ENCODE measurements at places on chromosomes 12 and 14.

GRCh38 chr12:117342682-117343081 lies 18.7 kb downstream of the NOS1 start:
- DNase-seq: no peak

GRCh38 chr14:65446159-65446558 lies 33.6 kb downstream of the FUT8 start:
- DNase-seq: peak; percentile 20

DNA sequence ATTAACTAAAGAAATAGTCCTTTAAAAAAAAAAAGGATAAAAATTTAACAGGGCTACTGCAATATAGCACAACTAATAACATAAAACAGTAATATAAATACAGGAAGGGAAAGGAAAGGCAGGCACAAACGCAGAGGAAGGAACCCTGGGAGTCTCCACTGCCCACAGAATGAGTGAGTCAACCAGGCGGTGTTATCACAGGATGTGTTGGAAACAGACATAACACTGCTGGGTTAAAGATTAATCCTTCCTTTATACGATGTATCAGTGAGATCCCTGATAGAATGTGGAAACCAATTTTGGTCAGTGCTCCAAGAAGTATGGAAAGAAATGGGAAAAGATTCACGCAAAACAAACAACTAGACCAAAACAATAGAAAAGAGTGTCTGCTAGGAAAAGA lies 47.9 kb downstream of the FGD6 start:
- no peak for DNase-seq

DNA sequence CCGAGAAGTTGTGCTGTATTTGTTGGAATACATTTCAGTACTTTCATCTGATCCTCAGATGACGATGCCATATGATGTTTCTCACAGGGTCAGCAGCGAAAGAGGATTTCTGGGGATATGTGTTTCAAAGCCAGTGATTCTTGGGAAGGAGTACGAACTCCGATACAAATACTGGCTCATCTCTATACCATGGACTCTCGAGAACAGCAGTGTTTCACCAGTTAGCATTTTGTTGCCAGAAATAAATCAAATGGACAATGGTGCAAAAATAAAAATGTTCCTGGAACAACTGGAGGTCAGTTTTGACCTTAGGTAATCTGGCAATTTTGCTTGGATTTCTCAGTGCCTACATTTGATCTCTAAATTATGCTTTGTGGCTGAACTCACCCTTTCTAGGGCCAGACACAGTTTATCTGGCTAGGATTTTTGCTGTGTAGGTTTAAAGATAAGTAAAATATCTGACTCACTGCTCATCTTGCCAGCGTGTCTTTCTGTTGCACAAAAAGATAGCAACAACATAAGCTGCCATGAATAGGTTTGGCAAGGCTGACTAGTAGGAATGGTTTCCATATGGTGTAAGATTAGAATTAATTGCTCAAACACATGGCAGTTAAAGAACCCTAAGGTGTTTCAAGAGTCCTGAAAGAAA lies 11.0 kb upstream of the MGP start:
- DNase-seq: peak; percentile 48
